Activated T-cell treated with anti-CD3 and anti-CD28 coated beads, Interleukin-2, amount 50 U/mL, for 4 hours (primary cell): ENCODE measurements at places on chromosomes 12 and 14. TPM values are rescaled to one million over a fixed set of nuclear protein-coding genes. Genes with fewer than 3 reads are reported as not detected.

Gene REM2
- total RNA-seq: 0.13 TPM

Gene RAPGEF3
- total RNA-seq: 0.55 TPM

GRCh38 chr12:127133675-127134335 is 1133.2 kb upstream of the TMEM132C start:
- DNase-seq: no peak

DNA sequence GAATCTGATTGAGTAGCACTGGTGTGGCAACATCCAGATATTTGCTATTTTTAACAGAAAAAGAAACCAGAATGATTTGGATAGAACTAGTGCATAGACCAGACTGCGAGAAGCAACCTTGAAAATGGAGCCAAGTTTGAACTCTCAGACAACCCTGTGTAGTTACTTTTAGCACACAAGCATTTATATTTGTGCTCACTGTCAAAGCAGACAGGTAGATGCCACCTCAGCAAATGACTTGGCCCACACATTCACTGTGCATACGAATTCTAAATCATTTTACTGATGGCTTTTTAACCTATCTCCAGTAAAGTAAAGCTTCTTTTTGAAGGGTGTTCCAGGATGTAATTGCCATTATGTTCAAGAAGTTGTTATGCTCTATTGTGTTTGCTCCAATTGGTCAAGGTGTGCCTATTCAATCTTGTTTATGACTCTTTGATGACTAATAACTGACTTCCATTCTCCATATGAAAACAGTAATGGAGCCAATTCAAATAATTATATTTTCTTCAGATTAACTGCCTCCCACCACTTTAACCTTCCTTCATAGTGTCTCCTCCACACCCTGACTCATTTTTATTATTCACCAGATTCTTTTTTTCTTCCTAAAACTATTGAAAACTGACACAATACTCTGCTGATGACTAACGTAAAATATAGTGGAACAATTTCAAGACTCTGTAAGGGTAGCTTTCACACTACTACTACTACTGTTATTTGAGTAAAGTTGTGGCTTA is 138.5 kb downstream of the CCER1 start:
- DNase-seq: no peak

DNA sequence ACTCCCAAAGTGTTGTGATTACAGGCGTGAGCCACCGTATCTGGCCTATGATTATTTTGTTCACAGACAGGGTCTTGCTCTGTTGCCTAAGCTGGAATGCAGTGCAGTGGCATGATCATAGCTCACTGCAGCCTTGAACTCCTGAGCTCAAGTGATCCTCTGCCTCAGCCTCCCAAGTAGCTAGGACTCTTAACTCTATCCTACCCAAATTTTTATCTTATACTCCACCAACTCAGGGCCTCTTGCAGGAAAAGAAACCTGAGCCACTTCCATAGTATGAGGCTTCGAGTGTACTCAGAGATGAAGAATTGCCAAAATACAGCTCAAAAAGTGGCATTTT is 828 bp downstream of the MMAB start:
- DNase-seq: no peak
